A549 treated with Mapracorat at 1 μM for 4 hours (cell line): ENCODE measurements at places on chromosomes 7 and 10. TPM values are rescaled to one million over a fixed set of nuclear protein-coding genes. Genes with fewer than 3 reads are reported as not detected.

GHRHR gene
- total RNA-seq, result not detected in 5 replicates

ZNF736 gene
- not detected in 5 replicates for total RNA-seq

SLC39A12 gene
- not detected in 5 replicates for total RNA-seq

OPN1SW gene
- total RNA-seq, result not detected in 5 replicates

CCDC172 gene
- total RNA-seq, result not detected in 5 replicates

PHKG1 gene
- 0.19 to 0.58 TPM (median 0.26 TPM) in 5 replicates for total RNA-seq

PPP1R3A gene
- not detected in 5 replicates for total RNA-seq

PRR15 gene
- total RNA-seq, result 3.7 to 4.1 TPM (median 3.8 TPM) in 5 replicates

SMKR1 gene
- total RNA-seq, result 9.5 to 13.1 TPM (median 11.3 TPM) in 5 replicates

CAMK1D gene
- total RNA-seq, result 6.7 to 9.4 TPM (median 8.8 TPM) in 5 replicates

HECTD2 gene
- 3.2 to 4.2 TPM (median 3.6 TPM) in 5 replicates for total RNA-seq

CREB5 gene
- total RNA-seq, result 3.4 to 4.7 TPM (median 3.6 TPM) in 5 replicates

CARD11 gene
- total RNA-seq, result 1.5 to 2.4 TPM (median 1.6 TPM) in 5 replicates

NKX6-2 gene
- total RNA-seq, result 0.15 to 0.56 TPM (median 0.44 TPM) in 5 replicates

ZNF804B gene
- total RNA-seq, result not detected in 5 replicates

LRRN3 gene
- 0.04 to 0.05 TPM in 2 of 5 replicates, not detected in the others for total RNA-seq
